ENCODE measurements at places on chromosomes 12 and 14.

GRCh38 chr12:100993916-100994450, 199.4 kb downstream of the ANO4 start:
- no peak for DNase-seq

GRCh38 chr12:44155358-44155757, 319.5 kb downstream of the TMEM117 start:
- no peak for DNase-seq

- DNase-seq, result no peak
Observed at GRCh38 chr14:92706386-92706785, 42.0 kb downstream of the LGMN start.

- no peak for DNase-seq
Observed at GRCh38 chr14:92317511-92317910, 5.5 kb upstream of the SLC24A4 start.

DNA sequence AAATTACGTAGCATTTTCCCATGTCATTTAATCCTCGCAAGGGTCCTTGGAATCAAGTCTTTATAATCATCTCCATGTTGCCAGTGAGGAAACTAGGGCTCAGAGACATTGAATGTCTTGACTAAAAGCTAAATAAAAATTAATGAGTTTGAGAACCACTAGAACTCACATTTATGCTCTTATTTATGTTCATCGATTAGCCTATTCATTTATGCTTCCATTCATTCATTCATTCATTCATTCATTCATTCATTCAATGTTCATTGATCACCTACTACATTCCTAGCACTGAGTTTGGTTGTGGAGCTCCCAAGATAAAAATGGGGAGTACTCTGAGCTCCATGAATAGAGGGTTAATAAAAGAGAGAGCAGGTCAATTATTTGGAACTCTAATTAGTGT, 59.7 kb downstream of the KCNA1 start:
- DNase-seq, result no peak

GRCh38 chr12:105077435-105077834, 6.8 kb downstream of the ALDH1L2 start:
- no peak for DNase-seq

GRCh38 chr12:22313286-22313962, 21.1 kb downstream of the ST8SIA1 start:
- DNase-seq, result no peak

GRCh38 chr14:92740440-92740839, 8.0 kb downstream of the LGMN start:
- no peak for DNase-seq

DNA sequence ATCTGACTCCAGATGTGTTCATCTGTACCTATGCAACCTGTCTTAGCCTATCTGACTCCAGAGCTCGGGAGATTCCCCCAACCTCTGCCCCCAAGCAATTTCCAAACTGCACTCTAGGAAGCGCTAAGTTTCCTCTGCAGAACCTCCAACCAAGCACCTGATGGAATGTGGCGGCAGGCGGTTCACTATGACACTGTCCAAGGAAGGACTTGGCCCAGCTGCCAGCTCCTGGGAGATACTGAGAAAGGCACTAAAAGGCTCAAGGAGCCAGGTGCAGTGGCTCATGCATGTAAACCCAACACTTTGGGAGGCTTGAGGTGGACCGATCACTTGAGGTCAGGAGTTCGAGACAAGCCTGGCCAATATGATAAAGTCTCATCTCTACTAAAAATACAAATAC, 244.0 kb downstream of the BCL11B start:
- DNase-seq, result no peak
